ENCODE measurements at places on chromosomes 12 and 14.

DNA sequence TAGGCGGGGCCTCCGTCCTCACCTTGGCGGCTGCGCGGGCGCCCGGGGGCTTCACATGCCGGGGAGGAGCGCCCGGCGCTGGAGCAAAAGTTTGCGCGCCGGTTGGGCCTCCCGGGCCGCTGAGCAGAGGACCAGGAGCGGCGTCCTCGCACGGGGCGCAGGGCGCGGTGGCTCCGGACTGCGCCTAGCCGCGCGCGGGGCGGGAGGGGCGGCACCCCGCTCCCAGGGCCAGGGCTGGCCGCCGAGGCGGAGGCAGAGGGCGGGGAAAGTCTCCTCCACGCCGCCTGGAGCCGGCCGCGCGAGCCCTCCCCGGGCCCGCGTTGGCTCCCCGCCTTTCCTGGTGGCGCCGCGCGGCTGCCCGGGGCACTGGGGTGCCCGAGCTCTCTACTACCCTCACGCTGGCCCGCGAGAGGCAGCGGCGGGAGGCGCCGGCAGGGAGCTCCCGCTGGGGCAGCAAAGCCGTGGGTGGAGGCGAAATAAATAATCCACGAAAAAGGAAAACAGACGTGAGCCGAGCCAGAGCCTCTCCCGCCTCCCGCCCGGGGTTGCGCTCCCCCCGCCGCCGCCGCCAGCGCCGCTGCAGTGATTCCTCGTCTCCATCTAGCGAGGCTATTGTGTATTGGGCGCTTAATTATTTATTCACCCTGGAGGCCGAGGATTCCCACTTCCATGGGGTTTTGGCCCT, 400 bp upstream of the PRIMA1 start:
- DNase-seq = peak; percentile 13

GRCh38 chr14:40806471-40806870, 800.2 kb upstream of the LRFN5 start:
- DNase-seq = no peak

DNA sequence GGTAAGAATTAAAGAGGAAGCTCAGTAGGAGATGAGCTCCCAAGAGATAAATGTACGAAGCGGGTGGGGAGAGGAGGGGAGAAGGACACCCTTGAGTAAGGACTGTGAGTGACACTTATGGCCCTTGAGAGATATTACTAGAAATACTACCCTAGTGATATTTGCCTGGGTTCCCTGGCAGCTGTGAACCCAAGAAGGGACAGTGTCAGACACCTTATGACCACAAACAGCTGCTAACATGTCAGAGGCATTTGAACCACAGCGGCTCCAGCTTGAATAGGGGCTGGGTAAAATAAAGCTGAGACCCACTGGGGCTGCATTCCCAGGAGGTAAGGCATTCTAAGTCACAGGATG, 19.6 kb upstream of the SLC6A12 start:
- no peak for DNase-seq

- no peak for DNase-seq
These were observed 563 bp downstream of the DCP1B start for GRCh38 chr12:2003676-2004112.

GRCh38 chr12:94235848-94236247, 87.5 kb downstream of the PLXNC1 start:
- no peak for DNase-seq

- DNase-seq = no peak
These were observed 224.9 kb upstream of the SLC16A7 start for GRCh38 chr12:59370933-59371332.

- DNase-seq = no peak
These were observed 36.3 kb upstream of the NTF3 start for GRCh38 chr12:5395443-5396271.

DNA sequence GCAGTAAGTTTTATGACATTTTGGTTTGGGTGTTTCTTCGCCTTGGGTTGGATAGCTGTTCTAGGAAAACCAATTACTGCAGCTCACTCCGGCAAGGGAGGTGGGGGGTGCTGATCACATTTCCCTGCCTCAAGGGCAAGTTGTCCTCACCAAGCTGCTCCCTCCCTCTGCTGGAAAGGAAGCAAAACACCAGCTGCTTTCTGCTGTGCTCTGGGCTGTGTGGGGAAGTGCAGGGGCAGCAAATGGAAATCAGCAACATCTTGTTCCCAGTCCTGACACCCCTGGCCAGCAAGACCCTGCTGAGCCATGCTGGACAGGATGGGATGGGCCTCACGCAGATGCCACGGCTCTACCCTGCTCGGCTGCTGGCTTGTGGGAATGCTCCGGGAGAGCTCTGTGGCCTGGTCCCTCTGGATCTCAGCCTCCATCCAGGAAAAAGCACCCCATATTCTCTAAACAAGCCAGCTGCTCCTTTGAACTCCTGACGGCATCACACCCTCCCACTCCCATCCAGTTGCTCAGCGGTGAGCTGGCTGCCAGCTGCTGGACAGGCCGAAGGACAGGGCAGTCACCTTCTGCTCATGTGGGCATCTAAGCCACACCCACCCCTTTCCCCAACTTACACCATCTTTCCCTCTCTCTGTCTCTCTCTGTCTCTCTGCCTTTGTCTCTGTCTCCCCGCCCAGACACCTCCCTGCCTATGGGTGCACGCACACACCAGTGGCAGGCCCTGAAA, 52.4 kb upstream of the EIF5 start:
- no peak for DNase-seq

- DNase-seq = no peak
These were observed 65.9 kb downstream of the PTPN21 start for GRCh38 chr14:88488897-88489296.

DNA sequence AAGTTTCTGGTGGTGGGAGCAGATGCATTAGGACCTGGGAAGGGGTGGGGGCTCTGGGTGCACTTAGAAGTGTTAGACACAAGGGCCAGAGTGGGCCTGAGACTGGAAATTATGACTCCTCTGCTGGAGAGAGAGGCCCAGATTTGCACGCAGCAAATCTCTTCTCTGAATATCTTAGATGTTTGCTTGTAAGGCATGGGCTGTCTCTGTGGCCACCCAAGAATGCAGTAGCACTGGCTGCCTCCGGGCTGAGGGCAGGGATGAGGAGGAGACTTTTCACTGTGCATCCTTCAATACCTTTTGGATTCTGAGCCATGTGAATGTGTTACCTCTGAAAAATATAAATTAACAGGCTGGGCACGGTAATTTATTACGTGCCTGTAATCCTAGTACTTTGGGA, 14.0 kb upstream of the RABGGTA start:
- DNase-seq = no peak

DNA sequence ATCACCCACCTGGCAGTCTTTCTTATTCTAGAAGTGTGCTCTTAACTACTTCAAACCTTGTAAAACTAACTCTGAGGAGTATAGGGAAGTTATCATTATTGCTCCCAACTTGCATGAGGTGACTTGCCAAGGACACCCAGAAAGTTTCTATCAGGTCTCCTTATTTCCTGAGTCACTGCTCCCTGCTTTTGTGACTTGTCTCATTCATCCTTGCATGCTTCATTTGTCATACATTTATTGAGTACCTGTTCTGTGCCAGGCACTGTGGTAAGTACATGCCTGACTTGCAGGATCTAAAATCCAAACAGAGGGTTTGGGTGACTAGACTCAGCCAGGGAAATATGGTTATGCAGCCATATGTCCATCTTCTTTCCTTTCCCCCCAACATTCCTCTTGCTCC, 25.5 kb downstream of the CFAP251 start:
- DNase-seq = no peak
